ENCODE measurements at places on chromosomes 7 and 10.

GRCh38 chr10:50941629-50942028, 56.2 kb upstream of the A1CF start:
- H3K4me1 ChIP-seq, result no peaks in the 10 kb centered on the region
- no peak overlapping the region for H3K4me3 ChIP-seq
- H3K27ac ChIP-seq, result no peak overlapping the region
- H3K27me3 ChIP-seq, result no peaks in the 10 kb centered on the region
- no peak for DNase-seq

DNA sequence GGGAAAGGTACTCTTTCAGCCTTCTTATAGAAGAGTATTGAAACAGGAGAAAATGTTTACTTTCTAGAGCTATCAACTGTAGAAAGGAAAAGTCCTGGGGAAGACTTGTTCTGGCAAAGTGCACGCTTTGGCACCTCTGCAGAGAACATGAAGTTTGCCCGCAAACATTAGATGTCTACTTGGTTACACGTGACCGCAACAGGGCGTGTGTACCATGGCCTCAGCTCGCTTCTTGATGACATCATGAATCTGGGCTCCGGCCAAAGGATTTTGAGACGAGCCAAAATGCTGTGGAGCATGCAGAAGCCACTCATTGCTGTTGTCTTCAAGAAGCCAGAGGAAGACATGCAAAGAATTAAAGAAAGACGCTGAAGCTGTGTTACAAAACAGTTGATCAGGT, 8.6 kb upstream of the TAS2R60 start:
- DNase-seq, result no peak
- no peaks in the 10 kb centered on the region for H3K4me1 ChIP-seq
- no peaks in the 10 kb centered on the region for H3K27me3 ChIP-seq
- H3K27ac ChIP-seq, result no peak overlapping the region
- H3K4me3 ChIP-seq, result no peak overlapping the region
- H3K36me3 ChIP-seq, result no peaks in the 10 kb centered on the region

- no peaks in the 10 kb centered on the region for H3K4me1 ChIP-seq
- DNase-seq, result no peak
- H3K27ac ChIP-seq, result no peak overlapping the region
- H3K27me3 ChIP-seq, result no peaks in the 10 kb centered on the region
- no peak overlapping the region for H3K4me3 ChIP-seq
Measured at GRCh38 chr7:4325732-4326131, 356.4 kb upstream of the FOXK1 start.

GRCh38 chr7:73683788-73684693, 644 bp downstream of the BUD23 start:
- H3K36me3 ChIP-seq, result no peaks in the 10 kb centered on the region
- H3K27me3 ChIP-seq, result no peaks in the 10 kb centered on the region
- no peak for DNase-seq
- H3K4me1 ChIP-seq, result peaks cover 55% of the 10 kb centered on the region
- H3K27ac ChIP-seq, result peak overlapping the region; percentile 70

DNA sequence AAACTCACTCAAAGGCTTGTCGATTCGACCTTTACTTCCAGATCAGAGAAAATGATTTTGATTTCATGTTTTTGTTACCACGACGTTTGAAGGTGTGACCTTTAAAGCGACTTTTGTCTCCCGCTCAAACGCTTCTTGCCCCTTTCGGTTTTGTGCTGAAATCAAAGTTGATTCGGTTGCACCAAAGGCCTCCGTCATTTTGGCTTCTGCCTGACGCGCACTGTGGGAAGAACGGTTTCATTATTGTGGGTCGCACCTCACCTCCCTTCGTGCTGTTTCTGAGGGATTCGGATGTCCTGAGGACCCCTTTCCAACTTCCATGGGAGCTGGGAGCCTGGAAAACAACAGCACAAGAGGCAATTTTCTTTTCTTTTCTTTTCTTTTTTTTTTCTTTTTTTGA, 176.9 kb downstream of the DNAJB6 start:
- DNase-seq, result peak; percentile 70
- no peak overlapping the region for H3K27ac ChIP-seq
- no peaks in the 10 kb centered on the region for H3K4me1 ChIP-seq
- no peak overlapping the region for H3K4me3 ChIP-seq

GRCh38 chr7:146414937-146415336, 298.3 kb downstream of the CNTNAP2 start:
- H3K27me3 ChIP-seq, result no peaks in the 10 kb centered on the region
- H3K36me3 ChIP-seq, result no peaks in the 10 kb centered on the region
- no peak overlapping the region for H3K4me3 ChIP-seq
- no peaks in the 10 kb centered on the region for H3K4me1 ChIP-seq

DNA sequence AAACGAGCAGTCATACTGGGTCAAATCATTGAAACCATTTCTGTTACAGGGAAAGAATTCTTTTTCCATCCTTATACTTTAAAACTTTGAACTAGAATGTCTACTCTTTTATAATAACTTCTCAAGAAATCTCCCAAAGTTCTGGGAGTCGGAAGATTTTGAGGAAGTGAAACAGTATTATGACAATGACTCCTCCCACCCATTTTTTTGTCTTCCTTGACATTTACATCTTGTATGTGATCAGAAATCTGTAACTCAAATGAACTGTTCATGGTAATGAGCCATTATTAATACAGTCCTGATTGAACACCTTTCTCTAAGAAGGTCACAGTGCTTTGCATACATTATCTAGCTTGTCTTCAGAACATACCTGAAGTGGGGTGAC, 227.4 kb downstream of the CELF2 start:
- no peaks in the 10 kb centered on the region for H3K36me3 ChIP-seq
- H3K27ac ChIP-seq, result no peak overlapping the region
- peaks cover 14% of the 10 kb centered on the region for H3K4me1 ChIP-seq
- H3K4me3 ChIP-seq, result no peak overlapping the region
- H3K27me3 ChIP-seq, result no peaks in the 10 kb centered on the region
- no peak for DNase-seq

- H3K27ac ChIP-seq, result no peak overlapping the region
- H3K4me3 ChIP-seq, result no peak overlapping the region
- no peaks in the 10 kb centered on the region for H3K36me3 ChIP-seq
- peaks cover 5% of the 10 kb centered on the region for H3K4me1 ChIP-seq
- no peak for DNase-seq
Measured at GRCh38 chr10:43267811-43268210, 946 bp upstream of the RASGEF1A start.

- H3K36me3 ChIP-seq, result no peaks in the 10 kb centered on the region
- peaks cover 41% of the 10 kb centered on the region for H3K4me1 ChIP-seq
- no peak overlapping the region for H3K4me3 ChIP-seq
- DNase-seq, result no peak
- H3K27ac ChIP-seq, result no peak overlapping the region
Measured at GRCh38 chr10:125101049-125101448, 59.3 kb downstream of the CTBP2 start.

GRCh38 chr7:94421681-94422080, 27.0 kb downstream of the COL1A2 start:
- no peak for DNase-seq
- H3K27me3 ChIP-seq, result no peaks in the 10 kb centered on the region
- peaks cover 76% of the 10 kb centered on the region for H3K36me3 ChIP-seq
- H3K4me3 ChIP-seq, result no peak overlapping the region
- H3K27ac ChIP-seq, result peak overlapping the region; percentile 79
- H3K4me1 ChIP-seq, result peaks cover 39% of the 10 kb centered on the region

DNA sequence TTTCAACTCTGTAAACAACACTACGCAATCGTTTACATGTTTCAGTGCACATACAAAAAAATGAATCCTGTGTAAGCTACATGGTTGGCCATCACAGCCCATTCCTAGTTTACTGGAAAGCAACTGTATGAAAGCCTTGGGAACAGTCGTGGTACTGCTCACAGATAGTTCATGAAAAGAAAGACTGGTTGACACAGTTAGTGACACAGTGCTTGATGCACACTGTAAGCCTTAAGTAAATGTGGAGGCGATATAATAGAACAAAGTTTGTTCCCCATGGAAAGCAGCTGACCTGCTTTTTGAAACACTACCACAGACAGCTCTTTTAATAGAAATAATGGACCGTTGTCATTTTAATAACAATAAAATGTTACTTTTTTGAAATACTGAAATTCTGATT, 5.1 kb downstream of the CACNA2D1 start:
- no peak overlapping the region for H3K4me3 ChIP-seq
- no peaks in the 10 kb centered on the region for H3K27me3 ChIP-seq
- no peak overlapping the region for H3K27ac ChIP-seq
- no peaks in the 10 kb centered on the region for H3K36me3 ChIP-seq

Measured in vagina (tissue), 2 donors.